ENCODE measurements at places on chromosomes 16 and 17. TPM values are rescaled to one million over a fixed set of nuclear protein-coding genes. Genes with fewer than 3 reads are reported as not detected.

Gene CDYL2
- total RNA-seq = 5.0 TPM

Gene OR2C1
- total RNA-seq = 0.20 TPM

Gene CDH13
- 1.3 TPM for total RNA-seq

Gene PPP1R9B
- 21.1 TPM for total RNA-seq
